ENCODE measurements at places on chromosomes 12 and 14.

DNA sequence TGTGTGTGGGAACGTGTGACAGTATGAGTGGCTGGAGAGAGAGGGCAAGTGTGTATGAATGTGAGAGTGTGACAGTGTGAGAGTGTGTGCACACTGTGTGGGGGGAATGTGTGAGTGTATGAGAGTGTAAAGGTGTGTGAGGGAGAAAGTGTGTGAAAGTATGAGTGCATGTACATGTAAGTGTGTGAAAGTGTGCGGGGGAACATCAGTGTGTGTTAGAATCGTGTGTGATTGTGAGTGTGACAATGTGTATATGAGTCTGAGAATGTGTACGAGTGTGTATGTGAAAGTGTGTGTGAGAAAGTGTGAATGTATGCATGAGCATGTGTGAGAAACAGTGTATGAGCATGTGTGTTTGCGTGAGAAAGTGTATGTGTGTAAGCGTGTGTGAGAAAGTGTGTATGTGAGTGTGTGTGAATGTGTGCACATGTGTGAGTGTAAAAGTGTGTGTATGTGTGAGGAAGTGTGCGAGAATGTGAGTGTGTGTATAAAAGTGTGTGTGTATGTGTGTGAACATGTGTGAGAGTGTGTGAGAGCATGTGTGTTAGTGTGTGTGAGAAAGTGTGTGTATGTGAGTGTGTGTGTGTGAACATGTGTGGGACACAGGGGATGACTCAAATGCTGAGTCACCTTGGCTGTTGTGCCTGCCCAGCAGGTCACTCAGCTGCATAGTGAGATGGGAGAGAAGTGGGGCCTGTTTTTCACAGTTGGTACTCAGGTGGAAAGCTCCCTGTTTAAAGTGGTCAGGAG is 220.5 kb upstream of the TBX3 start:
- no peak for DNase-seq

DNA sequence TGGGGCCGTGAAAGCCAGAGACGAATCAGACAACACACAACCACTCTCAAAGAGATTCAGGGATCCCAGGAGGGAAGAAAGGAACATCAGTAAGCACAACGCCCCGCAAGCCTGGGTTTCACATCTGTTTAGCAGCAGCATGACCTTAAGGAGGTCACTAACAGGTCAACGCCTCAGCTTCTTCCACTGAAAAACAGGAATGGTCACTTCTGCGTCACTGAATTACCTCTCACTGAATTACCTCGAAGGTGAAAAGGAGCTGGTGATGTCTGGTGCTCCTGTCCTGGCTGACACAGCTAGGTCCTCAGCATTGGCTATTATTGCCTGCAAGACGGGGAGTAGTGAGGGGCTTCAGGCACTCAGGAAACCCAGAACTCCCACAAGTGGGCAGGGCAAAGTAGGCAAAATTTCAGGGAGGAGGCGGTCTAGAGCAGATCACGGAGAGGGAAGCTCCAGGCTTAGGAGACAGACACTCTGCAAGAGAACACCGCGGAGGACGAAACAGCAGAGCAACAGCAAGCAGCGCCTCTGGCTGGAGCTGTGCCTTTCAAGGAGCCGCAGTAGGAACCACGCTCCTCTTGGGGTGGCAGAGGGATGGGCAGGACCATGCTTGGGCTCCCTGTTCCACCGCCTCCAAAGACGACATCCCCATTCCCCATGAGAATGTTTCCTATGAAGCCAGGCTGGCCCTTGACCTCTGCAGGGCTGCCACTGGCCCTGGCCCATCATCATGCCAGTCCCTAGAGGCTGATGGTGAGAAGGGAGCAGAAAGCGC is 108.4 kb downstream of the SINHCAF start:
- DNase-seq, result no peak

DNA sequence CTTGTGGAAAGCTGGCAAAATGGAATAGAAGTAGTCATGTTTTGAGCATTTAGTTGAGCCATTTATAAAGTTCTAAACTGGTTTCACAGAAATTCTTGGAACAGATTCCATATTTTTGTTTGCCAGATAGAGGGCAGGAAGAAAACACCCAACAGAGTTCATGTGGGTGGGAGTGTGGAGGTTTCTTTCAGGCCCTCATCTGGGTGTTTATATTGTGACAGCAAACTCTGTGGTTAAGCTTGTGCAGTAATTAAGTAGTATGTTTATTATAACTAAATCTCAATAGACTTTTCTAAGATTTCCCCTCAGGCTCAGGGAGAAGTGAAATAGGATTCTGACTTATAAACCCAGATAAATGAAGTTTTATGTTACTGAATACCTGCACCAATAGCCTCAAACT is 57.4 kb downstream of the SPPL3 start:
- no peak for DNase-seq

DNA sequence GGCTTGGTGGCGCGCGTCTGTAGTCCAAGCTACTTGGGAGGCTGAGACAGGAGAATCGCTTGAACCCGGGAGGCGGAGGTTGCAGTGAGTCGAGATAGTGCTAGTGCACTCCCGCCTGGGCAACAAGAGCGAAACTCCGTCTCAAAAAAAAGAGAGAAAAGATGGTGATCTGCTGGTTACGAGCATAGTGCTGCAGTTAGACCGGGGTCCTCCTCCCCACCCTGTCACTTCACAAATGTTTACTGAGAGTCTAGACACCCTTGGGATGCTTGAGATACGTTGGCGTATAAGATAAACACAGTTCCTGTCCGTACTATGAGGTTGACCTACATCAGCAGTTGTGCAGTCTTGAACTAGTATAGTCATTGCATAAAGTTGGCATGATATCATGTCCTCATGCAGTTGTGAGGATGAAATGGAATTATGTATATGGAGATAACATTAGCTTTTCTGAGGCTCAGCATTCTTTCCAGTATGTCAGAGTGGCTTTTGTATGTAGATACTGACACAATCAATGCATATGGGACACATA is 787 bp downstream of the ACAD10 start:
- no peak for DNase-seq

DNA sequence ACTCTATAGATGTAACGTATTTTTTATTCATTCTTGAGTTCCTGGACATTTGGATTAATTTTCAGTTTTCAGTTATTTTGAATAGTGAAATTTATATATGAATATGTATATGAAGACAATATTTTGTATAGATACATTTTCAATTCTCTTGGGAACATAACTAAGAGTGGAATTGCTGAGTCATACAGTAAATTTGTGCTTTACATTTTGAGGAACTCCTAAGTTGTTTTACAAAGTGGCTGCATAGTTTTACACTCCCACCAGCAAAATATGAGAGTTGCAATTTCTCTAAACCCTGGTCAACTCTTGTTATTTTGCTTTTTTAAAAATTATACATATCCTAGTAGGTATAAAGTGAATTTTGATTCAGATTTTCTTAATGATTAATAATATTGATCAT is 1838.6 kb upstream of the SEL1L start:
- DNase-seq, result no peak

GRCh38 chr12:110917961-110918360 is 2.4 kb downstream of the MYL2 start:
- DNase-seq, result no peak

- DNase-seq, result no peak
These were observed 205.2 kb downstream of the SLC41A2 start for GRCh38 chr12:104752881-104753280.

- DNase-seq, result no peak
These were observed 596.1 kb downstream of the VRK1 start for GRCh38 chr14:97393244-97393643.

GRCh38 chr12:32272465-32272864 is 126.9 kb upstream of the FGD4 start:
- no peak for DNase-seq

DNA sequence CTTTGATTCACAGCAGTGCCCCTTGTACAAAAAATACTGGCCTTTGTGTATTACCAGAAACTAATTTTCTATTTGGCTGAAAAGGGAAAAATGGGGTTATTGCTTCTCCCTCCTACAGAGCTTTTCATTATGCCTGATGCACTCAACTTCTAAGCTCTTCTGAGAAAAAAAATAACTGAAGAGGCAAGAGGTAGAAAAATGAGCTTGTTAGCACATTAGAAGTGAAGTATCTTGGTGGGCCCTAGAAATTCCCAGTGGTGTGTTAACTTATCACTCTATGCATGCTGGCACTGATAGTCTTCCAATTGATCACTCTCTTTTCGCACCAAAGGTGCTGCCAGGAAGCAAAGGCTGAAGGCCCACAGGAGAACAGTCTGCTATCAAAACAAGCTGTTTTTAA is 17.1 kb downstream of the INSM2 start:
- DNase-seq, result no peak

- no peak for DNase-seq
These were observed 212.8 kb upstream of the CCDC196 start for GRCh38 chr14:66273261-66273832.

DNA sequence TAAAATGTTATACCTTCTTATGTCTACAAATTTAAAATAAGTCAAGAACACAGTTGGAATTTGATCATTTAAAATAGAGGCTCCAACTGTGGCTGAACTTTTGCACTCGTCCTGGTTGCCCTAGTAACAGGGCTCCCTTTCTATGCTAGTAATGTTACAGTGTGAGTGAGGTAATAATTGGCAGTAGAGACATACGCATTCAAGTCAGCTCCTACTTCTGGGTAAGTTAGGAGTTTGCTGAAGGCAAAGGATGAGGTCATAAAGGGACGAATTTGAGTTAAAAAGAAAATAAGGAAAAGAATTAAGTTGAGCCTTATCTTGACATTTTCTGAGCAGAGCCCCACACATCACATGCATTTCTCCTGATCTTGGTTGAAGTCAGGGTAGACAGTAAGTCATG is 129.1 kb downstream of the TMEM117 start:
- DNase-seq, result no peak

GRCh38 chr14:94127330-94127729 is 2.1 kb downstream of the IFI27L2 start:
- no peak for DNase-seq

DNA sequence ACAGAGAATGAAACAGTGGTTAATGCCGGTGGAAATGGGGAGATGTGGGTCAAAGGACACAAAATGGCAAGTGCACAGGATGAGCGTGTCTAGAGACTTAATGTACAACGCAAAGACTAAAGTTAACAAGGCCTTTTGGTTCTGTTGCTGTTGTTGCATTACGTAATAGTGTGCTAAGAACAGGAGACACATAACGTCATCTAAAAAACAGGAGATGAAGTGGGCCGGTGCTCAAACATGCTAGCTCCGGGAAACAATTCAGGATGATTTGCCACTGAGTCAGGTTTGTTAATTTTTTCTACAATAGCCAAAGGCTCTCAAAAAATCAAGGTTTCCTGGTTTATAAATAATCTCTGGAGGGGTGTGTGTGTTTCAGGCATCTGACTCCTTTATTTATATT is 55.5 kb downstream of the ETV6 start:
- no peak for DNase-seq

- no peak for DNase-seq
These were observed 554 bp upstream of the TSPAN31 start for GRCh38 chr12:57744194-57744776.

DNA sequence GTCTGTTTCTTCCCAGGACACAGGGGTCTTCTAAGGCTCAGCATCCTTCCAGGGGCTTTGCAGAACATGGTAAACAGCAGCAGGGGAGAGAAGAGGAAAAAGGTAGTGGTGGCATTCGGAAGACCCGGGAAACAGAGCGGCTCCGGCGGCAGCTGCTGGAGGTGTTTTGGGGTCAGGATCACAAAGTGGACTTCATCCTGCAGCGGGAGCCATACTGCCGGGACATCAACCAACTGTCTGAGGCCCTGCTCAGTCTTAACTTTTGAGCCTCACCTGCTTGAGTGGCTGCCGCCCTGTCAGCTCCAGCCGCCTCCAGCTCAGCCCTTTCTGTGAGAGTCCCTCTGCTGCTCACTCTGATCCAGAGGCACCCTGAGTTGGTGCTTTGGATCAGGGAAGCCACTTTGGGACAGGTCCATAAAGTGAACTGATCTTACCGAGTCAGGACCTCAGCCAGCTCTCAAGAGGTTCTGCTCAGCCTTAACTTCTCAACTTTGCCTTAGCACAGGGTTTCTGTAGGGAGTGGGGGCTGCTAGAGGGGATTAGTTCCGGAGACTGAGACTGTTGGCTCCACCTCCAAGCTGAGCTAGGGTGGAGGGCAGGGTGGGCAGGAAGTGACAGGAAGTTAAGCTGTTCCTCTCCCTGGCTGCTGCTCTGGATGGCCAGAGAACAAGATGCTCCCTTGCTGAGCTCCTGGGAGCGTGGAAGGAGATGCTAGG is 5.4 kb downstream of the SDR39U1 start:
- DNase-seq, result no peak

DNA sequence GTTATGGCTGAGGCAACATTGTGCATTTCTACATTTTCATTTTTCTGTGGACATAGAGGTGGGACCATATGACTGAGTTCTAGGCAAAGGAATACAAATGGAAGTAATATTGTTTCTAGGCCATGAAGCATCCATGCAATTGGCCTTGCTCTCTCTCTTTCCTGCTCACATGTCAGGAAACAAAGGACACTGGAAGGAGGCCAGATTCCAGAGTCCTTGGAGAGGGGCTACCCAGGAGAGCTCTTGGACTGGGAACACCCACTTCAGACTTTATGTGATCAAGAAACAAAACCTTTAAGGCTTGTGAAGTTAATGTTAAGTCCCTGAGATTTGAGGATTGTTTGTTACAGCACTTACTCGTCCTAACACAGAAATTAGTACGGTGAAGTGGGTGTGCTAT is 32.8 kb downstream of the PDZRN4 start:
- DNase-seq, result no peak

GRCh38 chr14:99603471-99604277 is at the start of gene CCDC85C:
CCDC85C (minus strand) TSS chr14:99604207; CDS start chr14:99603959, 248 bp downstream.
- peak; percentile 49 for DNase-seq

- no peak for DNase-seq
These were observed 115.7 kb downstream of the RFLNA start for GRCh38 chr12:124410354-124411175.

DNA sequence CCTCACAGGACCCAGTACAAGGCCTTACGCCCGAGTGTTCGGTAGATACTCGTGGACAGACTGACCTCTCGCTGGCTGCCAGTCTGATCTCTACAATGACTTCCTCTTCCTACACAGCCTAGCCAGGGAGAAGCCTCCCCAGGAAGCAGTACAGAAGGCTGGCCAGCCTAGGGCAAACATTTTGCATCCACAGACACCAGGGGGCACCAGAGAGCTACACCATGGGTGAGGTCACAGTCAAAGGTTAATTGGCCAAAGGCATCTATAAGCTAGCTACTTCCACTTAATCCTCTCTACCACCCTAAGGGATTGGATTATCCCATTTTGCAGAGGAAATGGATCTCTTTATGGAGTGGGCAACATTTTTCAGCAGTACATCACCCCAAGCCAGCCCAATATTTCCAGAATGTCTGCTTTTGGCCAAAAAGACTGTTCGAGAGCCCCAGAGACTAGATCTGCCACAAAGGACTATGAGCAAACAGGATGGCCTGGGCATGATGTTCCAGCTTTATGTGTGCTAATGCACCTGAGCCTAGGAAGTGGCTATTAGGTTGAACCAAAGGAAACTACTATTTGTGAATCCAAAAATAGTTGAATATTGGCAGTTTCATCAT is 14.6 kb upstream of the PNMA1 start:
- peak; percentile 65 for DNase-seq

GRCh38 chr12:120599672-120600552 is 18.7 kb upstream of the POP5 start:
- no peak for DNase-seq

Data from NCI-H1105 (cell line).